ENCODE measurements at places on chromosomes 4 and X. TPM values are rescaled to one million over a fixed set of nuclear protein-coding genes. Genes with fewer than 3 reads are reported as not detected.

FAM47A gene
- total RNA-seq: not detected

SMIM43 gene
- not detected for total RNA-seq

FHIP1A gene
- total RNA-seq: under 0.01 TPM

CT45A1 gene
- not detected for total RNA-seq

SLC9B1 gene
- 0.46 TPM for total RNA-seq
